NB4 (cell line): ENCODE measurements at places on chromosomes 2 and 18.

- no peak for DNase-seq
These were observed 59.9 kb downstream of the INPP4A start for GRCh38 chr2:98504381-98505109.

DNA sequence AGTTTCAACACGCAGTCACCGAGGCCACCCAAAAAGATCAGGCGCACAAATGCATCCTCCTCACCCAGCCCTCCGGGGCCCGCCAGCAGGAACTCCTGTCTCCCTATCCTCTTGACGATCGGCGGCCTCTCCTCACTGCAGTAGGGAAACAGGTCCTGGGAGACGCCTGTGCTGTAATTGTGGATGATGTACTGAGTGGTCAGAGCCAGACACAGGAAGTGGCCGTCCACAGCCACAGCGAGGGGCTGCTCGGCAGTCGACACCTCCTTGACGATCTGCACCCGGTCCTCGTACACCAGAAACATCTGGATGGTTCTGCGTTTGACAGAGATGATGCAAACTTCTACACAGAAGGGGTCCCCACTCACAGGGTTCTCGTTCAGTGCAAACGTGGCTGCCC, 22.0 kb downstream of the TGFBRAP1 start:
- DNase-seq, result no peak

DNA sequence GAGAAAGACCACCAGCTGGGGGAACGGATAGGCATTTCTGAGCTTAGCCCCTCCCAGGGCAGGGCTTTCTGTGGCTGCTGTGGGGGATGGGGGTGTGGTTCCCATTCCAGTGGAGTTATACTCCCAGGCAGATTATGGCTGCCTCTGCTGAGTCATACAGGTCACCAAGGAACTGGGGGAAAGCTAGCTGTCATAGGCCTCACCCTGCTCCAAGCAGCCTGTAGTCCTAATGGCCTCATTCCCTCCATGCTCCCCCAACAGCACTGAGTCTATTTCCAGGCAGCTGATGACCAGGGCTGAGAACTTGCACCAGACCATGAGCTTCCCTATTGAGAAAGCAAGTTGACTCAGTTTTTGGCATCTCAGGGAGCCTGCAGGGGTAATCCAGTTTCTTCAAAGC, 87.1 kb downstream of the GPR39 start:
- DNase-seq, result no peak

GRCh38 chr18:8176554-8176953, 432.7 kb upstream of the RAB12 start:
- DNase-seq, result no peak

DNA sequence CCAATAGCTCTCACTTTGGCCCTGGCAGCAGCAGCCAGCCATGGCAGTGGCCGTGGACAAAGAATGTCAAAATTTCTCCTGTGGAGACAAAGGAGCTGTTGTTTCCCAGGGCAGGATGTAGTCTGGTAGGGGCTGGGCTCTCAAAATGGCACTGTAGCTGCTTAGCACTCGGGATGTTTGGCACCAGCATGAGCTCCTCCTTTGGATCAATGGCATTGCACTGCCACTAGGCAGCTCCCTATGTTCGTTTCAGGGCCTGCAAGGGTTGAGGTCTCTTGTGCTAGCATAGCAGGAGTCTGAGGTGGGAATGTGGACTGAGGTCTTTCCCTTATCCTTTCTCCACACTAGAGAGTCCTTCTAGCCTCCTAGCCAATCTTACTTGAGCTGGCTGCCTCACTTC, 948.8 kb upstream of the FAM98A start:
- DNase-seq, result no peak

- no peak for DNase-seq
These were observed 37.7 kb downstream of the CEP192 start for GRCh38 chr18:13028869-13029268.

DNA sequence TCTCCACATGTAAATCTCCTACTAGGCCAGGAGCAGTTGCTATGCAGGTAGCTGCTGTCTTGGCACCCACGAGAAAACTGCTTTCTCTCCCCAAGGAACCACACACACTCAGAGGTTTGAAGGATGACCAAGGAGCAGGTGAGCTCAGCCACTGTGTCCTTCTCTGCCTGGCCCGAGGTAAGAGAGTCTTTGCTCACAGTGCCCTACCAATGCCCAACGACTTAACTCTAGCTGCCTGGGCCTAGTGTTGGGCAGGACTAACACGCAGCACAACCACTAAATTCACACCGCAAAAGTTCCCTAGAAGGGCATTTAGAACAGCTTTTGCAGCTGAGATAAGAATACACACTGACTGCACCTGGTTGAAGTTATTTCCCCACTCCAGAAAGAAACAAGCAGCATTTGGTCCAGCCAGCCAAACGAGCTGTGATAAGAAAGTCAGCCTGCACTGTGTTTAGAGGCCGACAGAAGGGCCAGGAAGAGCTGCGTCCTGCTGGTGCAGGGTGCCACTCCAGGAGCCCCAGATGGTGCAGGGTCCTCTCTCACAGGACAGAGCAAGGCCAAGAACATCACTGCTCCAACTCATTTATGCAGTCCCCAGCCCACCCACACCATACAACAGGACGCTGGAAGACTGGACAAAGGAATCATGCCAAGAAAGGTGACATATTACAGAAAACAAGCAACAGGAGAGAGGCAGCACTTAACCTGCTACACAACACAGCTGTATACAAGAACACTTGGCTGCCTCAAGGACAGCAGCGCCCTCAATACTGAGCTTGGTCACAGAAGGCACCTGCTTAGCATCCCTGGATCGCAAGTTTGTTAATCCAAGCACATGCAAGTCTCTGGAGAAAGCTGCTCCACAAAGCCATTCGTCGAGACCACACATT, 12.5 kb downstream of the HDLBP start:
- no peak for DNase-seq

GRCh38 chr2:239361311-239361642, 39.5 kb downstream of the HDAC4 start:
- DNase-seq, result peak; percentile 34

- no peak for DNase-seq
These were observed 13.6 kb upstream of the CXXC1 start for GRCh38 chr18:50301074-50301473.

GRCh38 chr2:1140389-1141003, 189.8 kb downstream of the SNTG2 start:
- DNase-seq, result peak; percentile 27

DNA sequence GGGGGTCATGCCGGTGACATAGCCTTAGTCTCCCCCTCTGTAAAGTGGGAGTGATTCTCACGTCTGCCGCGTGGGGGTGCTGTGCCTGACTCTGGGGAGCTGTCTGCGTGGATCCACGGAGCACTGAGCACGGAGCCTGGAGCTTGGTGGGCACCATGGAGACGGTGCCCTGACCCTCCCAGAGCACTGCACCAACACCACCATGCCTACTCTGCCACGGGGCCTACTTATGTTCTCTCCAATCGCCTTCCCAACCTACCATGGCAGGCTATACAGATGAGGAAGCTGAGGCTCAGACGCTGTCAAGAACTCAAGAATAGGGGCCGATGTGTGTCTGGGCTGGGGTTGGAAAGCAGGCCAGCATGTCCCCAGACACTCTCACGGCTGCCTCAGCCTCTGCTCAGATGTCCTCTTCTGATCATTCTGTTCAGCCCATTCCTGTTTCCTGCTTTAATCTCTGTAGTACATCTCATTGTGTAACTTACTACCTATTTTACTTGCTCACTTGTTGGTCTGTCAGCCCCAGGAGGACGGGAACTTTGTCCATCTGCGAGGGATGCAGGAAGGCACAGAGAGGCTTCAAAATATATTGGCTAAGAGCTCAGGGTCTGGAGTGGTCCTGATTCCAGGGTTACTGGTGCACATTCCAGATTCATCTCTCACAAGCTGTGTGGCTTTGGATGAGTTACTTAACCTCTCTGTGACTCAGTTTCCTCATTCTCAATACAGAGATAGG, 168.1 kb upstream of the HS6ST1 start:
- peak; percentile 35 for DNase-seq

GRCh38 chr2:239767021-239767905, 257.9 kb downstream of the NDUFA10 start:
- no peak for DNase-seq

- no peak for DNase-seq
These were observed 34.5 kb downstream of the RAB31 start for GRCh38 chr18:9742524-9743131.

DNA sequence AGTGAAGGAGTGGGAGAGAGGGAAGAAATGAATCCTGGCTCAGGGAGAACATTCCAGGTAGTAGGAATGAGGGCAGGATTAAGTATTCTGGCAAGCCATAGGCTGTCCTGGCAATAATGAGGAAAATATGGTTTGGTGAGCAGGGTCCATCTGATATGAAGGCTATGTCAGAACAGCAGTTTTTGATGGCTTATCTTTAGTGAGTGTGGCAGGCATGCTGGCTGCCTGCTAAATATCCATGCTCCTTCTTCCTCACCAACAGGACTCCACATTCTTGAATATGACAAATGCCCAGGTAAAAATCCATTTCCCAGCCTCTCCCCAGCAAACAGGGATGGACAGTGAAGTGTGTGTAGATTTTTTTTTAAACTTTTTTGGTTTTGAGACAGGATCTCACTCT, 13.2 kb upstream of the CTIF start:
- DNase-seq, result no peak

GRCh38 chr18:58866066-58866772, 1.5 kb downstream of the ZNF532 start:
- no peak for DNase-seq

DNA sequence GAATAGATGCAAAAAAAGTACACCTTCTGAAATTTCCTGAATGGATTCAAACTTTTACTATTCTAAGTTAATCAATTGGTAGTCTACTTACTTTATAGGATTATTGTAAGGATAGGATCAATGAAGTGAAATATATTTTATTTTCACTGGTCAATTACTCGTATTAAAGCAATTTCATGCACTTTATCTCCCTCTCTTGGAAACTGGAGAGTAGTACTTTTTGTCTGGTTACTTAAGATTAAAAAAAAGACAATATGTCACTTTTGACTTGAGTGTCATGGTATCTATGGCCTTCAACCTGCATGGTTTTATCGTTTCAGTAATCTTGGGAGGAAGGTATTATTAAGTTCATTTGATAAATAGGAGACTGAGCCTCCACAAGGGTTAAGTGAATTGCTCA, 1.0 kb upstream of the KYNU start:
- no peak for DNase-seq

DNA sequence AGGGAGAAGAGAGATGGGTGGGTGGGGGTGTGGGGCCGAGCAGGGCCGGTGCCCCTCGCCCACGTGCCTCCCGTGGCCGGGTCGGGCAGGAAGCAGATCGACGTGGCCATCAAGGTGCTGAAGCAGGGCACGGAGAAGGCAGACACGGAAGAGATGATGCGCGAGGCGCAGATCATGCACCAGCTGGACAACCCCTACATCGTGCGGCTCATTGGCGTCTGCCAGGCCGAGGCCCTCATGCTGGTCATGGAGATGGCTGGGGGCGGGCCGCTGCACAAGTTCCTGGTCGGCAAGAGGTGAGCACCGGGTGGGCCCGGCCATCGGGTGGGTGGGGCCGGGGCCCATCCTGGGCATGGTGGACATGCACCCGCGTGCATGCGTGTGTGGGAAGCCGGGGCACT, 21.8 kb downstream of the ZAP70 start:
- no peak for DNase-seq

DNA sequence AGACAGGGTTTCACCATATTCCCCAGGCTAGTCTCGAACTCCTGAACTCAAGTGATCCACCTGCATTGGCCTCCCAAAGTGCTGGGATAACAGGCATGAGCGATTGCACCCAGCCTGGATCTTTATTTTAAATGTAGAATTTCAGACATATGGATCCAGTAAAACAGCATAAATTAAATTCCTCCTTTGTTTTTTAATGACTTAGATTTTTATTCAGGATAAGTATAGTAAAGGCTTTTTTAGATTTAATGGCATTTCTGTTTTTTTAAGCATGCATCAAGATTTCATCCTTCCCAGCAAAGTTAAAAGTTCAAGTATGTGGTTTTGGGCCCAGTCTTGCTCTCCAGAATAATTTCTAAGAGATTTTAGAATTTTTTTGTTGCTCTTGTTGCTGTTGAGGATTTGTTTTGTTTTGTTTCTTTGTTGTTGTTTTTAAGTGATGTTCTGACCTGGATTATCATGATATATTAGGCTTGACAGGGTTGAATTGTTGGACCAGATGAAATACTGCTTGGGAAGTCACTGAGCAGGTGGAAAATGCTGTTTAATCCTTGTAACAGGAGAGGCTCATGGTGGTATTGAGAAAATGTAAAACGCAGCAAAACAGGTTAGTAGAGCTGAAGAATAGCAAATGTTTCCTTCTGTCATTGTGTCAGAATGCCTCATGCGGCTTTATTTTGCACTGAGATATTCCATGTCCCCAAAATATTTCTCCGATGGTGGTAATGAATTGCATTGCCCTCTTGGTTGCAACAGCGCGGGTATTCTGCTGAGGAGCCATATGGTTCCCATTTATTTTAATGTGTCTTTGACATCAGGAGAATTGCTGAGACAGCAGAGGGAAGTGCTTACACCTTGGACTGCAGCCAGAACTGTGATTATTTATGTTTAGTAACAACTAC, 147.9 kb downstream of the GALNT3 start:
- no peak for DNase-seq

GRCh38 chr2:223008162-223008561, 43.8 kb upstream of the KCNE4 start:
- DNase-seq, result no peak
